ENCODE measurements at places on chromosomes 4 and X. TPM values are rescaled to one million over a fixed set of nuclear protein-coding genes. Genes with fewer than 3 reads are reported as not detected.

The SLC2A9 gene
- 0.19 TPM for total RNA-seq

The RTL9 gene
- total RNA-seq = 0.05 TPM

The ANKRD17 gene
- total RNA-seq = 22.6 TPM

The UCP1 gene
- not detected for total RNA-seq

The SHISA3 gene
- total RNA-seq = not detected

The TMEM33 gene
- total RNA-seq = 52.0 TPM

The ARHGEF38 gene
- total RNA-seq = not detected

The ARAP2 gene
- total RNA-seq = 0.47 TPM

The WDFY3 gene
- total RNA-seq = 9.9 TPM

The PPBP gene
- not detected for total RNA-seq

The HS3ST1 gene
- total RNA-seq = 0.45 TPM

The FGFR3 gene
- total RNA-seq = 2.2 TPM

The STS gene
- 1.9 TPM for total RNA-seq

The MAGEA12 gene
- 0.17 TPM for total RNA-seq

The CSN1S1 gene
- not detected for total RNA-seq

The TDO2 gene
- 0.43 TPM for total RNA-seq

The CDK16 gene
- total RNA-seq = 109 TPM

The ERAS gene
- total RNA-seq = 0.15 TPM

The GLUD2 gene
- 3.1 TPM for total RNA-seq
